Bone marrow (tissue), 2 donors: ENCODE measurements at places on chromosomes 13 and 19.

- no peak for DNase-seq
These were observed 447.1 kb downstream of the KLF12 start for GRCh38 chr13:73687087-73687486.

GRCh38 chr13:25432691-25433090 is 60.9 kb downstream of the ATP8A2 start:
- DNase-seq: no peak

- DNase-seq: no peak
These were observed 281.2 kb downstream of the FOXO1 start for GRCh38 chr13:40384976-40385857.

DNA sequence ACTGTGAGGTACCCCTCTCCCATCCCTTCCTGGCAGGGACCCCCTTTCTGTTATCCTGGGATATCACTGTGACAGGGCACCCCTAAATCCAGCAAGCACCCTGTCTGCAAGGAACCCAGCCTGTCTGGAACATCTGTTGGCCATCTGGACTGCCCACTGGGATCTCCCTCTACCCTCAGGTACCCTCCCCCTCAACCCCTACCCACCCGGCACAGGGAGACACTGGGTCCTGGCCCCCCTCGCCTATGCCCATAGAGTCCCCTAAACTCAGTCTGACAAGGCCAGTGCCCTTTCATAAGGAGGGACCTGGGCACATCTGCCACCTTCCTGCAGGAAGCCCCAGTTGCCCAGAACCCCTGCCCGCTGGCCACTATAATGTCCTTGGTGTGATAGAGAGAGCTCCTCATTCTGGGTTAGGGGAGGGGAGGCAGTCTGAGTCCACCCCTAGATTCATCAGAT is 2.8 kb upstream of the SLC27A5 start:
- no peak for DNase-seq

GRCh38 chr13:44904967-44905366 is 84.3 kb downstream of the NUFIP1 start:
- no peak for DNase-seq

GRCh38 chr19:50536662-50537305 is 23.1 kb upstream of the ASPDH start:
- DNase-seq: no peak

DNA sequence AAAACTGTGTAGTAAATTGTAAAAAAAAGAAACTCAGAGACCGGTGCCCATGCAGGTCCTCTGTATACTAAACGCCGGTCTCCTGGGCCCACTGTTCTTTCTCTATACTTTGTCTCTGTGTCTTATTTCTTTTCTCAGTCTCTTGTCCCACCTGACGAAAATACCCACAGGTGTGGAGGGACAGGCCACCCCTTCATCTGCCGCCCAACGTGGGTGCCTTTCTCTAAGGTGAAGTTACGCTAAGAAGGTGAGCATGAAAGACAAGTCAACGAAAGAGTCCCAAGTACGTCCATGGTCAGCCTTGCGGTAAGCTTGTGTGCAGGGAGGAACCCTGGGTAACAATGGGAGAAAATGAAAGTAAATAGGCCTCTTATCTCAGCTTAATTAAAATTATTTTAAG is 48.0 kb upstream of the WASF3 start:
- no peak for DNase-seq

GRCh38 chr13:52599848-52600603 is 42.2 kb upstream of the HNRNPA1L2 start:
- no peak for DNase-seq

DNA sequence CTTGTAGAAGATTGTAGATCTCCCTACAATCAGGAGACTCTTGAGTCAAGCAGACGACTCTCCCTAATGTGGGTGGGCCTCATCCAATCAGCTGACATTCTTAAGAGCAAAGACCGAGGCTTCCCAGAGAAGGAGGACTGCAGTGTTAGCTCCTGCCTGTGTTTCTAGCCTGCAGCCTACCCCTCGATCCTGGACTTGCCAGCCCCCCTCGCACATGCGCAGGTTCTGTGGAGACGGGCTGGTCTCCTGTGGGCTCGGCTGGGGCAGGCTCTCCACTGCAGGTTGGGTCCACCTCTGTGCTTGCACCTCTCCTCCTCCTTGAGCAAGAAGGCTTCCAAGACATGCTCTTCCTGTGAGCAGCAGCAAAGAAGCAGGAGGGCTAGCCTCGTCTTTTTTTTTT is 185.2 kb upstream of the SOX1 start:
- no peak for DNase-seq

DNA sequence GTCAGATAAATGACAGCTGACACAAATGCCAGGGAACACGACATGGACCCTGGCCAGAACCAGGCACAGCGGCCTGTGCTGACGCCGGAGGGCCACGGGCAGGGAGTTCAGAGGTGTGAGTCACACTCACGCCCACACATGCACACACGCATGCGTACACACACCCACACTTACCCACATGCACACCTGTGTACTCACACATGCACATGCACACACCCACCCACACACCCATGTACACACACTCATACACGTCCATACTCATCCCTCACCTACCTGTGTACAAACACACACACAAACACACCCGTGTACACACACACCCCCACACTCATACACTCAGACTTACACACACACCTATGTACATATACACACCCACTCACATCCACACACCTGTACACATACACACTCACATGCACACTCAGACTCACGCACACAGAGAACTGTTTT is 40.4 kb downstream of the MLLT1 start:
- no peak for DNase-seq

DNA sequence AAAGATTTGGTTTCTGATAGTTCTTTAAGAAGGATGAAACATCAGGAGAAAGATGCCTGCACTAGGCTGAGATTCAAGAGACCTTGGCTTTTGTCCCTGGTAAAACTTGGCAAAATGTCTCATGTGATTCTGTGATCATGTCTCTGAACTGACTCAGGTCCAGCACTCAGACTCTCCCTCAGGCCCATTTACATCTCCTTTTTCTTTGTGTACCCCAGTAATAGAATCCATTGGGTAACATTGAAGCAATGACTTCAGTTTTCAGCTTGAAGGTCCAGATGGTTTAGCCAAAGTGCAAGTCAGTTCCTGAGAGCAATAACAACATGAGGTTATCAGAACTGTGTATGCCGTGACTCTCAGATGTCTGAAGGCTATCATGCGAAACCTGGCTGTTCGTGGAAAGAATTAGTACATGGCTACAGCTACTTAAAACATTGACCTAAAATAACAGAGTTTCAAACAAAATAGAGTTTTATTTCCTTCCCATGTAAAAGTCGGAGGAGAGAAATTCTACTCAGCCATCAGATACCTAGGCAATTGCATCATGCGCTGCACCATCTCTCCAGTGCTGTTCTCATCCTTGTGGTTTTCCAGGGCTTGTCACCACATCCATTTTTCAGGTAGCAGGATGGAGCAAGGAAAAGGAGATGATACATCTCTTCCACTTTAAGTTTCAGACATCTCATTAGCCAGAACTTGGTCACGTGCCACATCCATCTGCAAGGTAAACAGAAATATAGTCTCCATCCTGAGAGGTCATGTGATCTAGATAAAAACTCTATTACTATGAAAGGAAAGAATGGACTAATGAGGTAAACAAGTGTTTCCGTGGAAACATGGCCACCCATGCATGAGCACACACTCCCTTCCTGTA is 117.3 kb downstream of the POSTN start:
- no peak for DNase-seq

DNA sequence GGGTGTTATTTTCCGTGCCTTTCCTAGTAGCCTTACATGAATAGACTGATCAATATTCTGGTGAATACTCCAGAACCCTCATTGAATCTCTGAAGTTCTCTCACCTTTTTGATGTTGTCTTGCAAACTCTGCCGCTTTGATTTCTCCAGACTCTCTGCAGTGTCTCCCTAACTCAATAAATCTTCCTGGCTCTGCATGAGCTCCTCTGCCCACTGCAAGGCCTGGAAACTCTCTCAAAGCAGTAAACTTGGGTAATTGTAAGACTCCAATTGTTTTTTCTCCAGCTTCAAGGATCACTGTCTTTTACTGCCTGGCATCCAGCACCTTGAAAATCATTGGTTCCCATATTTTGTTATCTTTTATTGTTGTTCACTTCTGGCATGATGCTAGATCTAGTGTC is 198.4 kb downstream of the GPC5 start:
- no peak for DNase-seq

DNA sequence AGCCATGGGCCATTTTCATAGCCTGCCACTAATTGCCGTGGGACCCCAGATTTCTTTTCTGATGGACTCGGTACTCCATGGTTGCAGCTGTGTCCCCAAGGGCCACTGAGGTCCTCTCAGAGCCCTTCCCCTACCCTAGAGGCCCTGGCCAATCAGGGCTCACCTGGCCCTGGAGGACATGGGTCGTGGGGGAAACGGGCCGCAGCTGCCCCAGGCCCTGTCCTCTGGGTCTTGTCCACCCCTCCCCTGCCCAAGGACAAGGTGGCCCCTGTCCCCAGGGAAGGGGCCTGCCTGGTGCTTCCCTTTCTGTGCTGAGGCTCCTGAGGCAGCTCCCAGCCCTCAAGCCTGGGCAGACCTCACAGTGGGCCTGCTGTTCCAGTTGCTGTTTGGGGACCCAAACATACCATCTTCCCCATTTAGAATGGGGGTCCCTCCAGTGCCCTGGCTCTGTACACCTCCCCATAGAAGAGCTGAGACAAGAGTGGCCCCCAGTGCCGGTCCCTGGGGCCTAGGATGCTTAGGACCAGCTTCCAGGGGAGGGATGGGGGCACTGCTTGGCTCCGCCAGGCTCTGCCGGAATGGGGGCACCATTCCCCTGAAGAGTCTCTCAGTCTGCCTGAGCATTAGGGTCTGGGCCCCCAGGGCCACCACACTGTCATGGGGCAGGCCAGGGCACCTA is 3.2 kb downstream of the RAB11B start:
- no peak for DNase-seq

DNA sequence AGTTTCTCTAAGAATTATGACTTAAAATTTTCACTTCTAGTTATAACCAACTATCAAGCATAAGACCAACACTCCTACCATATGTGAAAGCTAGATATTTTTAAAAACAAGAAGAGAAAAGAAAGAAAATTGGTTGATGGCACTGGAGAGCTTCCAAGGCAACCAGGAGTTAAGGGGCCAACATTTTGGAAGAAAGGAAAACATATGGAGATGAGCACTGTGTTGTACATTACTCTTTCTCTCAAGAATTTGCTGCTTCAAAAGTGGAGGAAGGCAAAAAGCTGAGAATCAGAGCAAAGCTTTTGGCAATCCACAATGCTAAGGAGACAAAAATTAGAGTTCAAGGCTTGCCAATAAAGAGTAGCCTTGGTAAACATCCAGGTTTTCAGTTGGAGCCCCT is 446.2 kb downstream of the ITGBL1 start:
- DNase-seq: no peak

DNA sequence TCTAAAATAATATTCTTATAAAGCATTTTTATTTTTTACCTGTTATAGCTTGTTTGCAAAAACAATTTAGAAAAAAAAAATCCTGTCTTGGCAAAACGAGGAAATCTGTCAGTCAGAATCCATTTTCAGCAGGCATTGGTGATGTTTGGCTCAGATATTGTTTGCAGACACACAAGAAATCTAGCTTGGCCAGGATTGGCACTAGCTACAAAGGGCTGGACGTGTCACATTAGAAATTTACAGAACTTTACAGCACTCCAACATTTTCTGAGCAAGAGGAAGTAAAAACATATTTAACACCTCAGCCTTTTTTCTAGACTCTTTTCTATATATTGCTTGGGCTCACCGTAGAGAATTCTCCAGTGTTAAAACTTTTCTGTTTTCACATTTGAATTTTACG is 9.9 kb downstream of the ZNF91 start:
- no peak for DNase-seq

- no peak for DNase-seq
These were observed 80.2 kb upstream of the SERP2 start for GRCh38 chr13:44293374-44293773.

- DNase-seq: no peak
These were observed 344.4 kb downstream of the SUCLA2 start for GRCh38 chr13:47656651-47657050.

DNA sequence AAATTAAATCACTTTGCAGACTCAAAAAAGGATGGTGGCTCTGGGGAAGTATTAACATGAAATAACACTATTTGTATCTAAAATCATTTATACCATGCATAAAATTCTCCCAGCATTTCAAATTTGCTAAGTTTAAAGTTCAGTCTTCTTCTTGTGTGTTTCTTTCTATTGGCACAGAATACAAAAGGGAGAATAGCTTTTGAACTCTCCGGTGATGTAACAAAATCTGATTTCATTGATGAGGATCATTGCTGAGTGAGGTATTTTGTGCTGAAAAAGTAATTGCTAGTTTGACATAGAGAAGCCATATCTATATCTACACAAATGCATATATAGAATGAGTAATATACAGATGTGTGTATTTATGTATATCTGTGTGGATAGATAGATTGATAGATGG is 174.8 kb downstream of the LACC1 start:
- DNase-seq: no peak

DNA sequence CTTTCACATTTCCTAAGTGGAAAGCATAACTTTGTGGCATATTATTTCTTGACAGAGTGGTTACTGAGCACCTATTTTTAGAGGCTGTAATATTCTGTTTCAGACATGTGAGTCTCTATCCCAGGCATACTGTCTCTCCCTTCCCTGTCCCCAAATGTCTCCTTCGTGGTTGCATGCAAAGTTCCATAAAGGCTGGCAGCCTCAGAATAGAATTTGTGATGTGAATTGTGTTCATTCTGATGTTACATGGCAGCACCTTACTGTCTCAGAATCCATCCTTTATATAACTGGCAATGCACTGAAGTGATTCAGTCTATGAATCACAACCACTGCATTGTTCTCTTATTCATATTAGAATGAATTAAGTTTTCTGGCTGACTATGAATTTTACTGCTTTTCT is 89.0 kb upstream of the SLC7A1 start:
- no peak for DNase-seq

DNA sequence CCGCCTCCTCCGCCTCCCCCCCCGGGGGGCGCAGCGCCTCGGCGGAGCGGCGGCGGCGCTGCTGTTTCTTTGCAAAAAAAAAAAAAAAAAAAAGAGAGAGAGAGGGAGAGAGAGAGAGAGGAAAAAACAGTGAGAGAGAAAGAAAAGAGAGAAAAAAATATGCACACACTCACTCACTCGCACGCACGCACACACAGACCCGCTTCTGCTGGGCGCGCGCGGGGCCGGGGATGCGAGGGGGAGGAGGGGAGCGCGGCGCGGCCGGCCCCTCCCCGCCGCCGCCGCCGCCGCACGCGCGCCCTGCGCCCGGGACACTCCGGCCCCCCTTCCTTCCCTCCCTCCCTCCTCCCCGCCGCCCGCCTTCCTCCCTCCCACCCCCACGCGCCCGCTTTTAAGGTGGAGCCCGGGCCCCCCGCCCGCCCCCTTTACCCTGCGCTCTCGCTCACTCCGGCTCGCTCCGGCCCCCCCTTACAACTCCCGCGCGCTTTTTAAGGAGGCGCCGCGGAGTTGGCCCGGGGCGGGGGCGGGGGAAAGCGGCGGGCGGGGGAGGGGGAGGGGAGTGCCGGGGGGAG is at the start of gene SAMD1:
Gene SAMD1, minus strand, starts transcription at position 243 of the 572 bp plus-strand sequence.
- peak; percentile 87 for DNase-seq

DNA sequence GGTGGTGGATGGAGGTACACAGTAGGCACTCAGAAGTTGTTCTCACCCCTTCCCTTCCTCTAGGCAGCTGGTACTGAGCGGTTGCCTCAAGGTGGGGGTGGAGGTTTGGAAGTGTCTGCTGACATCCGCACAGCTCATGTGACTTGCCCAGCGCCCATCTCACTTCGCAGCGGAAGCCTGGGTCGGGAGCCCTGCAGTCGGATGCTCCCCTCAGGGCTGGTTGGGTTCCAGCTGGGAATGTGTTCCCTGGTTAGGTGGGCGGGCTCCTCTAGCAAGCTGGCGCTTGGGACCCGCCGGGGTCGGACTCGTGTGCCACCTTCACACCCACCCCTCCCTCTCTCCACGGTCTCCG is 10.2 kb downstream of the PPP1R37 start:
- no peak for DNase-seq
